ENCODE measurements at places on chromosomes 13 and 19.

DNA sequence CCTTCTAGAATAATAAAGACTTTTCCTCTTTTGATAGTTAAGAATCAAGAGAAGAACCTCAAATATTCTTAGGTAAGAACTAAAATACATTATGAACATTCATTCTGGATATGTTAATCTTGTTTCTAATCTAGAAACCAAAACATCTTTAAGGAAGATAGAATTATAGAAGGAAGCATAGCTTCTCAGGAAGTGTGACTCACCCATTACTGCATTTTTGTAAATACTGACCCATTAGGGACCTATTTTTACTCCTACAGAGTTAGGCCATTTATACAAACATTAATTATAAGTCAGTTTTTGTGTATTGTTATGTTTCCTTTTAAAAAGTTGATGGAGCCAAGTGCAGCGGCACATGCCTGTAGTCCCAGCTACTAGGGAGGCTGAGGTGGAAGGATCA lies 147.1 kb downstream of the NUFIP1 start:
- no peak for DNase-seq

DNA sequence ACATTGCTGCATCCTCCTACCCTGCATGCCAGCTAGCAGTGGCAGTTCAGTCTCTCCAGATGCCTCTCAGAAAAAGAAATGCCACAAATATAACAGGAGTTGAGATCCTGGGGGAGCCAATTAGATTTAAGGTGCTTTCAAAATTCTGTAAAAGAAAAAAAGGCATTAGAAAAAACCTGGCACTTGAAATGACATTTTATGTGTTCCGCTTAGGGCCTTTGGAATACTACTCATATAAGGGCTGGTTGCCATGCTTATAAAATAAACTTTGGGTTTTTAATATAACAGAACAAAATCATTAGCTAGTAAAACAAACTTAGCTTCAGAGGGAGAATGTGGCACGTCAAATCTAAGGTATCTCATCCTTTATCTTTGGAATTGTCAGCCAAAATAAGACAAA lies 104.1 kb downstream of the ENOX1 start:
- no peak for DNase-seq

- no peak for DNase-seq
Measured at GRCh38 chr13:50119591-50119990, 104.3 kb downstream of the KCNRG start.

DNA sequence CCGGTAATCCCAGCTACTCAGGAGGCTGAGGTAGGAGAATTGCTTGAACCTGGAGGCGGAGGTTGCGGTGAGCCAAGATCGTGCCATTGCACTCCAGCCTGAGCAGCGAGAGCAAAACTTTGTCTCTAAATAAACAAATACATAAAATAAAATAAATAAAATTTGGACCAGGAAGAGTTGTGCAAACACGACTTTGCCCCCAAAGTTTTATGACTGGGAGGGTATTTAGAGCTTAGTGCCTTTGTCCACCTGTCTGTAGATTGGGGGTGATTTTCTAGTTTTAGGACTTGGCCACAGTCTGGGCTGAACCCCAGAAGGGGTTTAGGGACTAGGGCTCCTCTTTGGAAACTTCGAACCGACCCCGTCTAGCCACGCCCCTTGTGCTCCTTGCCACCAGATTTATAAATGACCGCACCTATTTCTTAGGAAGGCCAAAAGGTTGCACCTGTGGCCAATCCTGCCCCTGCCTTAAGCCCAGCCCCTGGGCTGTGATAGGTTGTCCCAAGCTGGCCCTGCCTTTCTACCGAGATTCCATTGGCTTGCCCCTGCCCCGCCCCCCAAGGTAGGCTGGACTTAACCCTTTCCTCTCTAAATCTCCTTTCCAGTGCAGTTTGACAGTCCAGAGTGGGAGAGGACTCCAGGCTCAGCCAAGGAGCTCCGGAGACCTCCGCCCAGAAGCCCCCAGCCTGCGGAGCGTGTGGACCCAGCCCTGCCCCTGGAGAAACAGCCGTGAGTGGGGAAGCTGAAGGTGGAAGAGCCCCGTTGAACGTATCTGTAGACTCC lies 5.3 kb downstream of the SHD start:
- peak; percentile 98 for DNase-seq

- DNase-seq = no peak
Measured at GRCh38 chr13:110777251-110777820, 63.8 kb downstream of the ING1 start.

DNA sequence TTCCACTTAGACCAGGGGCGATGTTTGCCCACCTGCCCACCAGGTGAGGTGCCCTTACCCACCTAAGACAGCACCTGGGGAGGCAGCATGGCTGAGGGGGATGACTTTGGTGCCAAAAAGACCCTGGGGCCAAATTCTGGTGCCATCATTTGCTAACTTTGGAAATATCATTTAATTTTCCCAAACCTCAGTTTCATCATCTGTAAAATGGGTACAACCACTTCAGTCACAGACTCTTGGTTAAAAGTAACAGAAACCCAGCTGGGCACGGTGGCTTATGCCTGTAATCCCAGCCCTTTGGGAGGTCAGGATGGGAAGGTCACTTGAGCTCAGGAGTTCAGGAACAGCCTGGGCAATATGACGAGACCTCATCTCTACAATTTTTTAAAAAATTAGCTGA lies 177.8 kb downstream of the USP12 start:
- no peak for DNase-seq

DNA sequence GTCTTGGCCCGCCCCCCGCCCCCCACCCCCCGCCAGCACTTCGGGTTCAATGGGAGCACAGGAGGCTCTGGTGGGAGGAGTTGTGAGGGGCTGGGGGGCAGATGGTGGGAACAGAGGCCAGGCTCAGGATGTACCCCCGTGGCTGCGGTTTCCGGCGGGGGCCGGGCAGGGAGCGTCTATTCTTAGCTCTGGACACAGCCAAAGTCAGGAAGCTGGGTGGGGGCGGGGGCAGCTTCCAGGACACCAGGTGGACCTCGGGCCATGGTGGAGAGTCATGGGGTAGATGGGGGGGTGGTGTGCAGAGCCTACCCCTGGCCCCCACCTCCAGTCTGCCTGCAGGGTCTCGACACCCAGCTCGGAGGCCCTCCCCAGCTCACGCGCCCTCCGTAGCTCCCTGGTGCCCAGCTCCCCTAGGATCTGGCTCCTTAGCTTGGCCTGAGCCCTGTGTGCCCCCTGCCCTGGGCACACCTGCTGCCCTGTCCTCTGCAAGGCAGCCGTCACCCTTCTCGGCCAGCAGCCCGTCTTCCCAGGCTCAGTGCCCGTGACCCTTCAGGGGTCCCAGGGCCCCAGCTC lies 2.2 kb upstream of the TBXA2R start:
- no peak for DNase-seq

DNA sequence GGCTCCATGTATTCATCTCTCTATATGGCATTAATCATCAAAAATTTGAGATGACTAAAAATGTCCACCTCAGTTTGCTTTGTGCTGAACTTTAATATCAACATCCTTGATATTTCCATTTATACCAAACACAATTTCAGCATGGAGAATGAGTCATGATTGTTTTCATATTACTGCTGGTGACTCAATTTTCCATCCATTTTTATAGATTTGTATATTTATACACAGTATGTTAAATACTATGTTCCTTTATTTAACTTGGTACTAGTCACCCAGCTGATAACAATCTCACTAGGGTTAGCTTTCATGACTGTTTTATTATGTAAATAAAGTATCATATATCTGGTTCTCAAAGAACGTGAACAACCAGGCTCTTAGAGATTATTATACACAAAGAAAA lies 1255.1 kb downstream of the SLITRK1 start:
- DNase-seq = no peak

- DNase-seq = no peak
Measured at GRCh38 chr13:113763254-113763653, 4.2 kb downstream of the TMEM255B start.

GRCh38 chr13:78029901-78030300 lies 111.3 kb upstream of the EDNRB start:
- DNase-seq = no peak

- DNase-seq = no peak
Measured at GRCh38 chr13:21435687-21436151, 23.4 kb downstream of the ZDHHC20 start.

- no peak for DNase-seq
Measured at GRCh38 chr19:10195199-10195519, 406 bp upstream of the DNMT1 start.

GRCh38 chr13:92716749-92717148 lies 509.9 kb upstream of the GPC6 start:
- peak; percentile 30 for DNase-seq

DNA sequence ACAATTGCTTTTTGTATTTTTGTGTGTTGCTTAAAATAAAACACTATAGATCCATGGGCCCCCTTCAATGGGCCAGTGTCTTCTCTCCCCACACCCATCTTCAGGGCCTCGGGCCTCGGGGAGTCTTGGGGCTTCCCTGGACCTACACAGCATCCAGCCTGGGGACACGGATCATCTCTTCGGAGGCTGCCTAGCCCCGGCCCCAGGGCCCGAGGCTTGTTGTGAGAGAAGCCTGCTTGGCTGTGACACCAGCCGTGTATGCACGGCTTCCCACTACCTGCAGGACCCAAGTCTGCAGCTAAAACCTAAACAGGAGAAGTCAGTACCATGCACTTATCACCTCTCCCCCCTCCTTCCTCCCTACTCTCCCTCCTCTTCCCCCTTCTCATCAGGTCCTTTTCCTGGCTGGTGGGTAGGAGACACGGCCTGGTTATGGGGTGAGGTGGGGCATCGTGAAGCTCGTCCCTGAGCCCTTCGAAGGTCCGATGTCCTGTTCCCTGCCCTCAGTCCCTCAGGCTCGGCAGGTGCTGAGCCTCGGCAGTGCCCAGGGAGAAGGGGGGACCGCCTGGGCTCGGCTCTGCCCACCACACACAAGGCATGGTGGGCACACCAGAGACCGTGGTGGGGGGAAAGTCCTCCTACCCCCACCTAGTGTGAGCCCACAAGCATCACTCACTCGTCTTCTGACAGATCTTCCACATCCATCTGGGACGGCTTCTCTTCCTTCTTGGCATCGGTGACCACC lies 9.5 kb downstream of the C13orf46 start:
- no peak for DNase-seq
